ENCODE measurements at places on chromosomes 11 and 22.
A peak's percentile ranks its signal among the peaks of the same experiment; 100 is the strongest.

GRCh38 chr11:63536669-63537292, at the start of gene PLAAT4:
Gene PLAAT4, plus strand, starts transcription at chr11:63536808. Its CDS starts 61 bp downstream, at chr11:63536869.
- peak; percentile 81 for DNase-seq

DNA sequence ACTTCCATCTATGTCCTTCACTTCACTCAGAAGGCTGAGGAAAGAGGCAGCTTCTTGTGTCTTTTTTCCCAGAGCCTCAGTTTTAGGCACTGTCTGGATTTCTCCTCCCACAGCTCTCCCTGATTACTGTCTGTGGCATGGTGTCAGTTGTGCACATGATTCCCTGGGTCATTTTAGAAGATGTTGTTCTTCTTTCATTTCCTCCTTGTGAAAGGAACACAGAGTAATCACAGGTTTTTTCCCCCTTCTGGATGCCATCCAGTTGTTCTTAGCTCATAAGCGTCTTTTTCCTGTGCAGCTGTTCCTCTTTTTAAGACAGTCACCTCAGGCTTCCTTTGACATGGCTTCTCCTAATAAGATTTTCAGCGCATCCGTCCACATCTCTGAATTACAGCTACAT, 212.2 kb downstream of the FAM181B start:
- DNase-seq = no peak

GRCh38 chr11:33383075-33383919, 126.1 kb downstream of the HIPK3 start:
- peak; percentile 69 for DNase-seq

DNA sequence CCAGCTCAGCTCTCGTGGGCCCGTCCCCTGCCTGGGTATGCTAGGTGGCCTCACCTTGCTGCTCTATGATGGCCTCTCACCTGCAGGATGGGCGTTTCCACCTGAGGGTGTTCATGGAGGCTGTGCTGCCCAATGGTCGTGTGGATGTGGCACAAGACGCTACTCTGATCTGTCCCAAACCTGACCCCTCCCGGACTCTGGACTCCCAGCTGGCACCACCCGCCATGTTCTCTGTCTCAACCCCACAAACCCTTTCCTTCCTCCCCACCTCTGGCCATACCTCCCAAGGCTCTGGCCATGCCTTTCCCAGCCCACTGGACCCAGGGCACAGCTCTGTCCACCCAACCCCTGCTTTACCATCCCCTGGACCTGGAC, 2.1 kb downstream of the ZP1 start:
- no peak for DNase-seq

GRCh38 chr22:18035751-18036150, 11.4 kb upstream of the MICAL3 start:
- no peak for DNase-seq

DNA sequence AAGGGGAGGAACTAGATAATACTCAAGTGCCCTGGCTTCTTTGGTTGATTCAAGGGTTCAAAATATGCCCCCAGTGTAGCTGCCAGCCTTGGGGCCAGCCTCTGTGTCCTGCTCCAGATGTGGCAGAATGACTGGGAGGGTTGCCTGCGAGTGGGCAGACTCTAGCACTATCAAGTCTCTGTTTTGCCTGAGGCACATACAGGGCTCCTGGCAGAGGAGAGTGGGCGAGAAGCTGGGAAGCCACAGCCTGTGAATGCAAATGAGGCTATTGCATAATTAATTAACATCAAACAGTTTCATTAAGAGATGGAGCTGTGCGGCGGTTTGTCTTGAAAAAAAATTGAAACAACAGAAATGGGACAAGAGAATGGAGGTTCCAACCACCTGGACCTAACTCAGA, 50.8 kb downstream of the BUD13 start:
- no peak for DNase-seq

- peak; percentile 86 for DNase-seq
Observed at GRCh38 chr11:117946842-117947526, 17.8 kb upstream of the TMPRSS13 start.

GRCh38 chr22:44337678-44338004, 24.9 kb upstream of the SHISAL1 start:
- peak; percentile 59 for DNase-seq

GRCh38 chr22:31123292-31123602, 481 bp downstream of the INPP5J start:
- no peak for DNase-seq

- no peak for DNase-seq
Observed at GRCh38 chr22:38953577-38954413, 3.6 kb upstream of the APOBEC3A start.

DNA sequence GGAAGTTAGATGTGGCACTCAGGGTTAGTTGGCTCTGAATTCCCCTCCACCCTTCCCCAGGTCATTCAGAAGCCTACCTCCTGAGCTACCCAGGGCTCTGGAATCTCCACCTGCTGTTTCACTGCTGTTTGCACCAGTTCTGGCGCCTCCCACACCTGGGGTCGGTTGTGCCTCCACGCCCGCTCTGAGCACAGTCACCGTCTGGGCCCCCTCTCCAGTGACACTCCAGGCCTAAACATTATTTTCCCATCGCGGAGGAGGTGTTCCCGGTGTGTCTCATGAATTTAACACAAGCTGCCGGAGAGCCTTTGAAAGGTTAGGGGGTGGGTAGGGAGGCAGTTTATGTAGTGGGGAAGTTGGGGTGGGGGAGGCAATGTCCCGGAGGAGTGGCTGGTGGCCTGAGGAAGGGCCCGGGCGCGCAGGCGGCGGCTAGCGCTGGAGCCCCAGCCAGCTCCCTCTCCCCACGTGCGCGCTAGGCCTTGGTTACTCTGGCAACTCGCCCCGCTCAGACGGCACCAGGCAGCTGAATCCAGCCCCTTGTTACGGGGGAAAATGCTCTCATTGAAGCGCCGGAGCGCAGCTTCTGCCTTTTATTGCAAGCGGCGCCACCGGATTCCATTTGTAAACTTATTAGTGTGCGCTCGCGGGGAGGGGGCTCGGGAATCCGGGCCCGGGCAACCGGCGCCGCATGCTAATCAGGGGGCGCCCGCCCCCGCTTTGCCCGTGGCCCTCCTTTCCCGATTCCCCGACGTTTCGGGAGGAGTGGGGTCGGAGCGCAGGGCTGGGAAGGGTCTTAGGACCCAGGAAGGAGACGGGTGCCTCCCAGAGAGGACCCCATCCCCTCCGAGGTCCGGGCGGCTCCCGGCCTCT, 52.4 kb downstream of the GRIK4 start:
- peak; percentile 15 for DNase-seq

DNA sequence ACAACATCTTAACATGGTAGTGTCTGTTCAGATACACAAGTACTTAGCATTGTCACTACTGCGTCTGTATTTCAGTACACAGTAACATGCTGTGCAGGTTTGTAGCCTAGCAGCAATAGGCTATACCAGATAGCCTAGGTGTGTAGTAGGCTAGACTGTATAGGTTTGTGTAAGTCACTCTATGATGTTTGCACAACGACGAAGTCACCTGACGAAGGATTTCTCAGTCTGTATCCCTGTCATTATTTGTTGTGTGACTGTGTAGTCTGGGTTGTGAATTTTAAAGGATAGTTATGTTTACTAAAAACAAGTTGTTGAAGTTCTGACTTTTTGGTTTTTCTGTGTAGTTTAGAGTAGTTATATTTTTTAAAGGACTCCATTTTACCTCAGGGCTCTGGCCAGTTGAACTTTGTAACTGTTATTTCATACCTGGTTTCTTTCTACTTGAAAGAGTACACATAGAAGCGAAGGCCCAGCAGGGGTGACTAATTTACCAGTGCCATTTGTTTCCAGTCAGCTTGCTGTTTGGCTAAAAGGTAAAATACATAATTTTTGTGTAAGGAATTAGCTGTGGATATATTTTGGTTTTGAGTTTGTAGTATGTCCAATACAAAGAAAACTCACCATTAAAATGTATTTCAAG, 72.3 kb downstream of the PPP6R3 start:
- DNase-seq = no peak

DNA sequence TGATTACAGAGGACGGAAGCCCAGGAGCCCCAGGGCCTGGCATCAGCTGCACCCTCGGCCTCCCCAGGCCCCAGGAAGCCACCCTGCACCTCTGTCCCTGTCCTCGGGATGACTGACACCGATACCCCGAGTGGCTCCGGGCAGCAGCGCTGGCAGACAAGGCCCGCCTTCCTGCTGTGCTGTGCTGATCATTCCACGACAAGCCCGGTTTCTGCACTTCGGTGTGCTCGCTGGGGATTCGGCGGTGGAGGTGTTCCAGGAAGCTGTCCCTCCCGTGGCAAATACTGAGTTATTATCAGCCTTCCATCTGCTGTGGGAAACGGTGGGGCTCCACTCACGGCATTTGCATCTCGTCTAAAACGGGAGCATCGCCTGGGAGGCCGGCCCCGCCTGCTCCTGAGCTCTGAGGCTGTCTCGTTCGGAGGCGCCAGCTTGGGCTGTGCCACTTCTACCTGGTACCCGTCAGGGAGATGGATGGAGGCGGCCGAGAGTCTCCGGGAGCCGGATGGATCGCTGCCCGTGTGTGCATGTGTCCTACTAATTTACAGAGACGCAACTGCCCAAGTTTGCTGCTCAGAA, 506.1 kb downstream of the BRD1 start:
- DNase-seq = no peak

- no peak for DNase-seq
Observed at GRCh38 chr22:38171927-38172831, 9.5 kb downstream of the PLA2G6 start.

- no peak for DNase-seq
Observed at GRCh38 chr11:103378931-103379330, 269.7 kb downstream of the DYNC2H1 start.

- DNase-seq = no peak
Observed at GRCh38 chr11:85809863-85810262, 1.1 kb downstream of the SYTL2 start.

GRCh38 chr11:64803158-64803845, at the start of gene MAP4K2:
Gene MAP4K2, minus strand, starts transcription at chr11:64803214. Its CDS starts 65 bp downstream, at chr11:64803149.
- DNase-seq = peak; percentile 75

DNA sequence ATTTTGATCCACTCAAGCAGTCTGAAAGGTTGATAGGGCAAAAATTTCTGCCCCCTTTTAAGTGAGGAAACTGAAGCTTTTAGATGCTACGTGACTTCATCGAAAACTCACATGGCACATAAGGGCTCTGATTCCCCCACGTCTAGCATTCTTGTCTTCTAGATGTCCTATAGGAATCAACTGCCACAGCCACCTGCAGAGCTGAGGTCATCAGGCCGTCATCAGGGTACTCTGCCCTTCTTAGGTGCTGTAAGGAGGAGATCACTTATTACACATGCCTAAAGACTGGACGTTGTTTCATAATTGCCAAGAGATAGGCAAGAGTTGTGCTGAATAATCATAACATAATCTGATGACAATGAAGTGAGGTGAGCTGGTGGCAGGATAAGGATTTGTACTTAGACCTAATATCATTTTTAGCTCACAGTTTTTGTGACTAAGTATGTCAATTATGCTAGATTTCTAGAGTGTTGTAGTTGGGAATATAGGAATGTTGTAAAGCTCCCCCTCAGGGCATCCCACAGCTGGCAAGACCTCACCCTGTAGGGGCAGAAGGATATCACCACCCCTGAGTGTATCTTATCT, 349.4 kb downstream of the METTL15 start:
- DNase-seq = no peak

DNA sequence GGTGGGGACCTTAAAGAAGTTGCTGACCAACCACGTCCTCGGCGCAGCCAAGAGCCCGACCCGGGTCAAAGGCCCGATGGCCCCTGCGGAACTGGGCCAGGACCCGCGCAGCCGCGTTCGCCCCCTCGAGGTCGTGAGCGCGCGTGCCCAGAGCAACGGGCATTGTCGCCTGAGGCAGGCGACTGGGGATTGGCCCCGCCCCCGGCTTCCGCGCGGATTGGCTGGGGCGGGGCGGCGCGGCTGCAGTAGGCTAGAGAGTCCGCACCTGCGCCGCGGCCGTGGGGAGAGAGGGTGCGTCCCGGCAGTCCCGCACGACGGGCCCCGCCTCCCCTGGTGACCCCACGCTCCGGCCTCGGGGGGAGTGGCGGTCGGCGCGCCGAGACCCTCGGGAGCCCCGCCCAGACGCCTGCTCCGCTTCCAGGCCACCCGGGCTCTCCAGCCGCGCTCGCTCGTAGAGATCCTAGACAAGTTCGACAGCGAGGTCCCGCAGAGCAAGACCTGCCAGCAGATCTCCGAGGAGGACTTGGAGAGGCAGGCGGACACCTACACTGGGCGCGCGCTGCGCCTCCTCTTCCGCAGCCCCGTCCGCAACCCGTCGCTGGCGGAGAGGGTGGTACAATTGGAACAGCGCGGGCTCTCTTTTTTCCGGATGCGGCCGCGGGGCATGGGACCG, 8.3 kb upstream of the PPIL2 start:
- peak; percentile 49 for DNase-seq

GRCh38 chr22:28798810-28799605, 1.4 kb downstream of the XBP1 start:
- peak; percentile 91 for DNase-seq

DNA sequence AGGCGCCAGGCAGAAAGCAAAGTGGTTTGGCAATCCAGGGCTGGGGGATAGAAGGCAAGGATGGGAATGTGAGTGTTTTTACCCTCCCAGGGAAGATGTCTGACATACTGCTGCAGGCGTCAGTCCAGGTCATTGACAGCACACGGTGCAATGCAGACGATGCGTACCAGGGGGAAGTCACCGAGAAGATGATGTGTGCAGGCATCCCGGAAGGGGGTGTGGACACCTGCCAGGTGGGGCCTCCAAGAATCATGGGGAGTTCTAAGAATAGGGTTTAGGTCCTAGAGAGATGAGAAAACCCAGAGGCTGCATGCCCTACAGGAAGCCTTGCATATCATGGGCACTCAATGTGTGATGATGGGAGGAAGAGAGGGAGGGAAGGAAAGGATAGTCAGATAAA, 28.3 kb upstream of the SMIM35 start:
- DNase-seq = no peak

DNA sequence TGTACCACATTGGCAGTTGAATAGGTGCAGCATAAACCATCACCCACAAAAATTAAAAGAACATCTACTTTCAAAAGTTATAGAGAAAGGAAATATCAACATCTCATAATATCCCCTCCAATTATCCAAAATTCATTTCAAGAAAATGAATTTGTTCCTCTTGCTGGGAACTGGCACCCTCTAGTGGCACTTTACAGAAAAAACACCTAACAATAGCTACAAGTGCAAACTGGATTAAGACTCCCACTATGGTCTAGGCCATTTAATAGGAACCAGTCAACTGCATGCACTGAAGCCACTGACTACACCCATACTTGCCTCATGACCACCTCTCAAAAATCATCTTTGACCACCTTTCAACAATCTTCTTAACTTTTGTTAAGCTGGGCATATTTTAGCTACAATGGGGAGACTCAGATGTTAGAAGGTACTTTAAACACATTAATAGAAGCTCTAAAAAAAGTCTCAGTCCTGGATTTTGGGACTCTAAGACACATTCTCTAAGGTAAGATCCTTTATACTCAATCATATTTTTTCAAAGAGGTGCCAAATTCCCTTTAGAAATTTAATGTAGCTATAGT, 17.3 kb downstream of the TRAF6 start:
- DNase-seq = peak; percentile 57

DNA sequence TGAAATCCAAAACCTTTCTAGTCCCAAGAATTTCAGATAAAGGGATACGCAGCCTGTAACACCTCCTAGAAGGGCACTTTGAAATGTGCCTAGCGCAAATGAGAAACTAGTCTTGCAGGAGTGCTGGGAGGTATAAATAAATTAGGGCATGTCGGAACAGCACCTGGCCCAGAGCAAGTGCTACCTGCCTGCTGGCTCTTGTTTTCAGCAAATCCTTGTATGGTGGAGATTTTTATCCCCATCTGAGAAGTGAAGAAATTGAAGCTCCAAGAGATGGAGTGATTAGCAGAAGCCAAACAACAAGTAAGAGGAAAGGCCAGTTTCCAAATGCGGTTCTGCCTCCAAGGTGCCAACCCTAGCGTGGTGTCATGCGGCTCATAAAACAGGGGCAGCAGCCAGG, 36.7 kb upstream of the TFIP11 start:
- no peak for DNase-seq
